ENCODE measurements at places on chromosomes 12 and 14. TPM values are rescaled to one million over a fixed set of nuclear protein-coding genes. Genes with fewer than 3 reads are reported as not detected.

DNA sequence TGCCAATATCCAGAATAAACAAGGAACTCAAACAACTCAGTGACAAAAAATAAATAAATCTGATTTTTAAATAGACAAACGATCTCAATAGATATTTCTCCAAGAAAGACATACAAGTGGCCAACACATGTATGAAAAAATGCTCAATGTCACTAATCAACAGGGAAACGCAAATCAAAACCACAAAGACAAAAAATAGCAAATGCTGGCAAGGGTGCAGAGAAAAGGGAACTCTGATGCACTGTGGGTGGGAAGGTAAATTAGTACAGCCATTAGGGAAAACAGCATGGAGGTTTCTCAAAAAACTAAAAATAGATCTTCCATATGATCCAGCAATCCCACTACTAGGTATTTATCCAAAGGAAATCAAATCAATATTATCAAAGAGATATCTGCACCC is 3.5 kb upstream of the EIF5 start:
- no peak for DNase-seq
- no peak overlapping the region for H3K4me3 ChIP-seq
- H3K27ac ChIP-seq = no peak overlapping the region
- H3K36me3 ChIP-seq = peaks cover 2% of the 10 kb centered on the region
- peaks cover 16% of the 10 kb centered on the region for H3K4me1 ChIP-seq

CLEC1A gene
- not detected for total RNA-seq

GRCh38 chr12:107912421-107913004 is 138.0 kb downstream of the ASCL4 start:
- H3K27me3 ChIP-seq = no peaks in the 10 kb centered on the region
- peak overlapping the region; percentile 21 for H3K4me3 ChIP-seq
- peaks cover 6% of the 10 kb centered on the region for H3K4me1 ChIP-seq
- DNase-seq = peak; percentile 64
- no peaks in the 10 kb centered on the region for H3K36me3 ChIP-seq

MLXIP gene
- 92.4 TPM for total RNA-seq

DNA sequence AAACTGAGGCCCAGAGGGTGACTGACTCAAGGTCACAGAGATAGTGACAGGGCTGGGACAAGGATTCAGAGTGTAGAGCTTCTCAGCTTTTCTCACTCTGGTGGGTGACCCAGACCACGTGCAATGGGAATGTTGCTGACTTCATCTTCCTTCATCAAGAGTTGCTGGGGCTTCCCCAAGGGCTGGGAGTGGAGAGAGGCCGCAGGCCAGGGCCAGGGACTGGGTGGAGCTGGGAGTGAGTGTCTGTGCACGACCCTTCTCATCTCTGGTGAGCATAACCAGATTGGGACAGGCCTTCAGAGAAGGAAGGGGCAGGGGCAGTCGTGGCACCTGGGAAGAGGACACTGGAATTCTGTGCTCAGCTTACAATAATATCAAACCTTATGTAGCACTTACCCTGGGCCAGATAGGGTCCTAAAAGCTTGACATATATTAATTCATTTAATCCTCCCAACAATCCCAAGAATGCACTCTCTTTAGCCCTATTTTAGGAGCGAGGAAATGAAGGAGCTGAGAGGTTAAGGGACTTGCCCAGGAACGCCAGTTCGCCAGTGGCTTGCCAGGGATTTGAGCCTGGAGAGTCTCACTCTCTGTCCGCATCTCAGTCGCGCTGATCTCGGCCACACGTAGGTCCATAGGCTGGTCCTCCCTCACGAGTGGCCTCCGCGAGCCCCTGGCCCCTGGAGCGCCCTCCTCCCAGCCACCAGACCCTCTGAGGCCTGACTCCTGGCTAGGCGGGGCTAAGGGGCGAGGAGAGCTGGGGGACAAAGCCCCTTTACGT is 15.8 kb downstream of the KRT18 start:
- no peak overlapping the region for H3K4me3 ChIP-seq
- no peak overlapping the region for H3K27ac ChIP-seq
- H3K36me3 ChIP-seq = no peaks in the 10 kb centered on the region
- peaks cover 9% of the 10 kb centered on the region for H3K27me3 ChIP-seq

GRCh38 chr14:95268350-95268749 is 51.4 kb downstream of the CLMN start:
- no peak overlapping the region for H3K27ac ChIP-seq
- no peaks in the 10 kb centered on the region for H3K27me3 ChIP-seq
- no peak for DNase-seq
- H3K4me3 ChIP-seq = no peak overlapping the region
- peaks cover 7% of the 10 kb centered on the region for H3K4me1 ChIP-seq

SLC38A1 gene
- 295 TPM for total RNA-seq

- H3K4me3 ChIP-seq = no peak overlapping the region
- H3K4me1 ChIP-seq = peaks cover 42% of the 10 kb centered on the region
- no peak overlapping the region for H3K27ac ChIP-seq
- peaks cover 2% of the 10 kb centered on the region for H3K27me3 ChIP-seq
- no peaks in the 10 kb centered on the region for H3K36me3 ChIP-seq
These were observed 7.0 kb downstream of the TMEM121 start for GRCh38 chr14:105533391-105533790.

DNA sequence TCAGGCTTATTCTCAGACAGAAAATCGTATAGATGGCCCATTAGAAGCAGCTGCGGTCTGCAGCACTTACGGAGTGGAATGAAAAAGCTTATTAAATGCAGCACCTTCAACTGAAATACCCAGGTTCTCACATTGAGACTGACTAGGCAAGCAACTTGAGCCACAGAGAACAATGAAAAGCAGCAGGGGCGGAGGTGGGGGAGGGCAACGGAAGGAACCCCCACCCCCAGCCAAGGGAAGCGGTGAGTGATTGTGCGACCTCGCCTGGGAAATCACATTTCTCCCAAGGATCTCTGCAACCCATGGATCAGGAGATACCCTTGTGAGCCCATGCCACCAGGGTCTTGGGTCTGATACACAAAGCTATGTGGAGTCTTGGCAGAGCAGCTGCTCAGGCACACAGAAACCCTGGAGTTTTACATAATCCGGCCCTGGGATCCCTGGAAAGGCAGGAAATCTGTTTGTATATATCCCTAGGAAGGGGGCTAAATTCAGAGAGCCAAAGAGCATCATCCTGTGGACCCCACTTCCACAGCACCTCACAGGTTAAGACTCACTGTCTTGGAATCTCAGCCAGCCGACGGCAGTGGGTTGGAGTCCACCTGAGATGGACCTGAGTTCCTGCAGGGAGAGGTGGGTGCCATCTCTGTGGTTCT is 38.1 kb downstream of the PZP start:
- peaks cover 18% of the 10 kb centered on the region for H3K36me3 ChIP-seq
- H3K27ac ChIP-seq = no peak overlapping the region
- DNase-seq = no peak

- no peak overlapping the region for H3K4me3 ChIP-seq
- H3K27ac ChIP-seq = no peak overlapping the region
- H3K27me3 ChIP-seq = no peaks in the 10 kb centered on the region
- no peaks in the 10 kb centered on the region for H3K36me3 ChIP-seq
- H3K4me1 ChIP-seq = no peaks in the 10 kb centered on the region
- no peak for DNase-seq
These were observed 452.9 kb downstream of the RPL10L start for GRCh38 chr14:46198676-46199075.

GRCh38 chr12:52010692-52011601 is 4.2 kb downstream of the TAMALIN start:
- peaks cover 4% of the 10 kb centered on the region for H3K27me3 ChIP-seq
- H3K4me3 ChIP-seq = no peak overlapping the region
- H3K36me3 ChIP-seq = peaks cover 3% of the 10 kb centered on the region
- DNase-seq = no peak
- no peak overlapping the region for H3K27ac ChIP-seq
- H3K4me1 ChIP-seq = peaks cover 22% of the 10 kb centered on the region

DNA sequence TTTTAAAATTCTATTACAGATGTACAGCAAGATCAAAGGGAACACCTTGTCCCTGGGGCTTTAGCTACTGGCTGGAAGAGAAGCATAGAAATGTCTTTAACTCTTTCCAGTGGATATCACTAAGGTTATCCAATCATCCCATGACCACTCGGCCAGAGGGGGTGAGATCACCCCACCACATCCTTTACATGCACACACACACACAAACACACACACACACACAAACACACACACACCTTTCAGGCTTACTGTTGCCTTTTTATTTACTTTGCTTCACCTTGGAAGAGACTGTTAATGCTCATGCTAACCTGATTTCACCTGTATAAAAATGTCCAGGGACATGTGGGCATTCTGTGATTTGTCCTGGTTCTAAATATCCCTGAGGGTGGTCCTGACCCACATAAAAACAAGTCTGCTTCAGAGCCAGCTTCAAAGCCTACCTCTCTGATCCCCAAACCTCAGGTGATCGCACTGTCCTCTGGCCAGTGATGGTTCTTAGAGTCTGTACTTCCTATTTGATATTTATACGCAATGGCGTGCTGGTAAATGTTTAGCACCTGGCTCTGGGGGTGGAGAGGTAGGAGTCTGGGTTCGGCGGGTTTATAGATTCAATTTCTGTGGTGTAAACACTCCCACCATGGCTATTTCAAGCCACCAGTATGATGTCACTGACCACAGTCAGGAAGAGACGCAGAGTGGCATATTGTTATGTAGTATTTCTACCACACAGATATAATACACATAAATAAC is 166.1 kb upstream of the EEA1 start:
- no peaks in the 10 kb centered on the region for H3K27me3 ChIP-seq
- no peaks in the 10 kb centered on the region for H3K36me3 ChIP-seq
- no peak for DNase-seq
- H3K4me3 ChIP-seq = no peak overlapping the region
- no peak overlapping the region for H3K27ac ChIP-seq
- peaks cover 3% of the 10 kb centered on the region for H3K4me1 ChIP-seq

KRT81 gene
- total RNA-seq = 0.28 TPM

ADGRD1 gene
- 3.9 TPM for total RNA-seq

DNA sequence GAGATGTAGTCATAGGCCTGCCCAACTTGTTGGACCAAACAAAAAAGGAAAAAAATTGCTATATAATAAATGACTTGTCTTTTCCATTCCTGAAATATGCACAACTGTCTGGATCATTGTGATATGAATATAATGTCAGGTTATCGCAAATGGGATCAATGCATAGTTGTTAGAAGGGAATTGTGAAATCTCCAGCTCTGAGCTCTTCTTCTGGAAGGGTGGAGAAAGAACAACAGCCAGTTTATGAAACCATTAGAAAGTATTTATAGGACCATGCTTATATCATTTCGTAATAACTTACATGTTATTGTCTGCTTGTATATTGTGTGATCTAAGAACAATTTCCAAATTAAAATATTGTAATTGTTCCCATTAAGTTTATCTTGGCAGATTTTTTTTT is 35.7 kb upstream of the HIF1A start:
- H3K36me3 ChIP-seq = no peaks in the 10 kb centered on the region
- H3K4me1 ChIP-seq = peaks cover 40% of the 10 kb centered on the region
- no peak overlapping the region for H3K27ac ChIP-seq
- no peak overlapping the region for H3K4me3 ChIP-seq

NPAS3 gene
- total RNA-seq = not detected

RNASE8 gene
- not detected for total RNA-seq

DDN gene
- 1.1 TPM for total RNA-seq

- H3K27ac ChIP-seq = no peak overlapping the region
- no peaks in the 10 kb centered on the region for H3K36me3 ChIP-seq
- DNase-seq = no peak
- H3K27me3 ChIP-seq = no peaks in the 10 kb centered on the region
- H3K4me1 ChIP-seq = no peaks in the 10 kb centered on the region
These were observed 405.9 kb downstream of the TMTC2 start for GRCh38 chr12:83092606-83093005.

- no peak overlapping the region for H3K4me3 ChIP-seq
- no peak for DNase-seq
- H3K4me1 ChIP-seq = no peaks in the 10 kb centered on the region
- H3K36me3 ChIP-seq = no peaks in the 10 kb centered on the region
- H3K27me3 ChIP-seq = no peaks in the 10 kb centered on the region
- no peak overlapping the region for H3K27ac ChIP-seq
These were observed 176.1 kb downstream of the BCAT1 start for GRCh38 chr12:24772813-24773212.

- no peak overlapping the region for H3K4me3 ChIP-seq
- no peaks in the 10 kb centered on the region for H3K27me3 ChIP-seq
- no peaks in the 10 kb centered on the region for H3K36me3 ChIP-seq
These were observed 72.0 kb upstream of the DBX2 start for GRCh38 chr12:45122768-45123380.

DNA sequence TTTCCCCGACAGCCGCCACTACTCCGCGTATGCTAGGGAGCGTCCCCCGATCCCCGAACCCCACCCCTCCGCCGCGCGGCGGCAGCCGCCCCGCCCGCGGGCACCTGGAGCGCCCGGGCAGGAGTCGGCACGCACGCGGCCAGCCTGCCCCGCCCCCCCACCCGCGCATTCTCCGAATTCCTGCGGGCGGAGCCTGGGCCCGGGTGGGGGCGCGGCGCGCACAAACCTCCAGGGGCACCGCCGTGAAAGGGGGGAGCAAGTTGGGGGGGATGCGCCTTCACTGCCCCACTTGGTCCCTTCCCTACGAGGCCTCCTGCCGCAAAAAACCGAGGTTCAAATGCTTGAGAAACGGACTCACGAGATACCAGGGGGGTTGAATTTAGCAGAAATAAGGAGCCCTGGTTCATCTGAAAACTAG is 1.7 kb downstream of the AJUBA start:
- DNase-seq = no peak
- H3K27me3 ChIP-seq = peaks cover 16% of the 10 kb centered on the region
- peaks cover 28% of the 10 kb centered on the region for H3K4me1 ChIP-seq
- no peaks in the 10 kb centered on the region for H3K36me3 ChIP-seq
- H3K27ac ChIP-seq = no peak overlapping the region
- H3K4me3 ChIP-seq = peak overlapping the region; percentile 6

ZDHHC22 gene
- not detected for total RNA-seq

A2ML1 gene
- not detected for total RNA-seq

GRCh38 chr12:19332196-19332595 is 107.1 kb upstream of the AEBP2 start:
- H3K36me3 ChIP-seq = no peaks in the 10 kb centered on the region
- no peak overlapping the region for H3K4me3 ChIP-seq
- H3K27ac ChIP-seq = no peak overlapping the region
- no peaks in the 10 kb centered on the region for H3K4me1 ChIP-seq
- no peak for DNase-seq
- no peaks in the 10 kb centered on the region for H3K27me3 ChIP-seq

GRCh38 chr14:104603711-104604401 is 716 bp downstream of the TMEM179 start:
- H3K4me1 ChIP-seq = no peaks in the 10 kb centered on the region
- no peak overlapping the region for H3K27ac ChIP-seq
- no peak for DNase-seq
- H3K27me3 ChIP-seq = peaks cover 7% of the 10 kb centered on the region
